ENCODE measurements at places on chromosomes 3 and 15. TPM values are rescaled to one million over a fixed set of nuclear protein-coding genes. Genes with fewer than 3 reads are reported as not detected.

The TBL1XR1 gene
- 98.1 TPM for total RNA-seq

The TMEM108 gene
- total RNA-seq = not detected

The RAD51 gene
- total RNA-seq = 5.8 TPM

The SHC4 gene
- 0.15 TPM for total RNA-seq

The C3orf49 gene
- not detected for total RNA-seq

The SNRPA1 gene
- 30.4 TPM for total RNA-seq

The AEN gene
- 76.9 TPM for total RNA-seq

The TATDN2 gene
- 8.4 TPM for total RNA-seq

The ESYT3 gene
- not detected for total RNA-seq

All from epithelial cell of umbilical artery (primary cell).